ENCODE measurements at places on chromosomes 12 and 14. TPM values are rescaled to one million over a fixed set of nuclear protein-coding genes. Genes with fewer than 3 reads are reported as not detected.

TNFRSF1A gene
- total RNA-seq = 186 TPM

OR6C6 gene
- not detected for total RNA-seq

DEGS2 gene
- under 0.01 TPM for total RNA-seq

CCDC184 gene
- 0.33 TPM for total RNA-seq

PXMP2 gene
- total RNA-seq = 16.4 TPM

SIX1 gene
- total RNA-seq = 15.9 TPM

IL26 gene
- total RNA-seq = not detected

TAS2R42 gene
- not detected for total RNA-seq

CARMIL3 gene
- 0.33 TPM for total RNA-seq

IKBIP gene
- 70.5 TPM for total RNA-seq

MANSC1 gene
- total RNA-seq = 3.0 TPM

SLC25A47 gene
- not detected for total RNA-seq

PZP gene
- total RNA-seq = not detected

LARP4 gene
- 29.7 TPM for total RNA-seq

DHRS4 gene
- total RNA-seq = 47.6 TPM

GATC gene
- 23.4 TPM for total RNA-seq

PLA2G1B gene
- total RNA-seq = not detected

KRT78 gene
- not detected for total RNA-seq

FAM222A gene
- total RNA-seq = 0.15 TPM

SLC6A12 gene
- total RNA-seq = not detected

RAPGEF3 gene
- 6.8 TPM for total RNA-seq

CLEC1B gene
- total RNA-seq = not detected

ADIPOR2 gene
- total RNA-seq = 24.5 TPM

DHRS2 gene
- not detected for total RNA-seq

KCNJ8 gene
- total RNA-seq = 10.6 TPM

RTL1 gene
- total RNA-seq = not detected

KSR2 gene
- total RNA-seq = not detected

SNX6 gene
- 136 TPM for total RNA-seq

C3AR1 gene
- not detected for total RNA-seq

PRR4 gene
- 0.73 TPM for total RNA-seq

PTPN6 gene
- total RNA-seq = under 0.01 TPM

GALNT16 gene
- 4.6 TPM for total RNA-seq

FOXG1 gene
- total RNA-seq = 0.83 TPM

ANG gene
- 6.7 TPM for total RNA-seq

NGDN gene
- 35.1 TPM for total RNA-seq

PAPLN gene
- total RNA-seq = 12.2 TPM

MMP19 gene
- 12.1 TPM for total RNA-seq

PLEKHG7 gene
- total RNA-seq = not detected

MYL6B gene
- 68.3 TPM for total RNA-seq

HSPB8 gene
- 26.8 TPM for total RNA-seq

ACRBP gene
- 0.29 TPM for total RNA-seq

CCDC177 gene
- total RNA-seq = under 0.01 TPM

CNOT2 gene
- total RNA-seq = 166 TPM

ADAM21 gene
- total RNA-seq = 1.5 TPM

PROX2 gene
- total RNA-seq = not detected

OSBPL8 gene
- 105 TPM for total RNA-seq

E2F7 gene
- total RNA-seq = 3.8 TPM

GNB3 gene
- total RNA-seq = 1.7 TPM

Measured in smooth muscle cell of trachea (primary cell).